ENCODE measurements at places on chromosomes 6 and 20.
A peak's percentile ranks its signal among the peaks of the same experiment; 100 is the strongest.

GRCh38 chr6:136012198-136012887 is 160.8 kb downstream of the PDE7B start:
- peak; percentile 26 for DNase-seq

GRCh38 chr6:170146640-170147039 is 144.2 kb downstream of the DLL1 start:
- no peak for DNase-seq

GRCh38 chr20:37229357-37229756 is 32.3 kb downstream of the GHRH start:
- DNase-seq = no peak

- DNase-seq = no peak
These were observed 27.8 kb upstream of the TCFL5 start for GRCh38 chr20:62889411-62889810.

- no peak for DNase-seq
These were observed 21.2 kb upstream of the SLC22A2 start for GRCh38 chr6:160279850-160280249.

- DNase-seq = no peak
These were observed 9.8 kb downstream of the ZNF335 start for GRCh38 chr20:45962031-45962755.

- no peak for DNase-seq
These were observed 13.4 kb downstream of the BCAS1 start for GRCh38 chr20:54056762-54057639.

GRCh38 chr6:163132050-163132750 is 282.3 kb upstream of the QKI start:
- no peak for DNase-seq

GRCh38 chr6:27644528-27644927 is 171.6 kb upstream of the ZNF184 start:
- DNase-seq = no peak

GRCh38 chr20:32682508-32682987 is 8.8 kb upstream of the C20orf203 start:
- no peak for DNase-seq

GRCh38 chr6:44004625-44005506 is 122.4 kb downstream of the MRPL14 start:
- DNase-seq = no peak

GRCh38 chr20:47927385-47927851 is 142.1 kb upstream of the SULF2 start:
- DNase-seq = no peak

GRCh38 chr6:87697581-87698546 is 4.2 kb downstream of the AKIRIN2 start:
- peak; percentile 91 for DNase-seq

DNA sequence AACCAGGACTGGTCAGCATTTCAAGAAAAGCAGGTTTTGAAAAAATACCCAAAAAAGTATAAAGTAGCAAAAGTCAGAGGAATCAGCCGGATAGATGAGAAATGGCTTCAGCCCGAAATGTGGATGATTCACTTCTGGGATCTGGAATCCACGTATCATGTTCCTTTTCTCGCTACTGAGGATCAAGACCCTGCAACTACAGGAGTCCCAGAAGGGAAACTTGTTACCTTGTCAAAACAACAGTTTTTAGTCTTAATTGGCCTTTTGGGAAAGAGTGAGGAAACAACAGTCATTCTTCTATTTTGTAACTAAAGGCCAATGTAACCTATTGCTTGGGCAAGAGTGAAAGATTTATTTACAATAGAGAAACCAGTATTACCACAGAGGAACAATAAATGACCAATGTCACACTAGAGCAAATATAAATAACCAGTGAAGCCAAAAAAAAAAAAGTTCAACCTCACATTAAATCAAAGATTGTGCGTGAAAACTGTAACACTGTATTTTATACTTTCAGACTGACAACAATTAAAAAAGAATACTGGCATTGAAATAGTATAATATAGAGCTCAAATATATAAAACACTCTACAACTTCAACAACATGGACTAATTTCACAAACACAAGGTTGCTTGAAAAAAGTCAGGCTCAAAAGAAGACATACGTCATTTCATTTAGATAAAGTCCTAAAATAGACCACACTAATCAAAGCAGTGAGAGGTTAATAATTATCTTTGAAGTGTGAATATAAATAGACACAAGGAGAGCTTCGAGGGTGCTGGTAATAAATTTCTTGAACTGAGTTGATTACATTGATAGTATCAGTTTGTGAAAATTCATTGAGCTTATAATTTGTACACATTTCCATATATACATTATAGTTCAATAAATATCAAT is 116.2 kb downstream of the GFRAL start:
- no peak for DNase-seq

GRCh38 chr20:13990465-13990864 is at the start of gene SEL1L2:
SEL1L2 (minus strand) TSS chr20:13990614; CDS start chr20:13990534, 80 bp downstream.
- DNase-seq = no peak

GRCh38 chr6:7976485-7977056 is 66.0 kb upstream of the TXNDC5 start:
- DNase-seq = no peak

DNA sequence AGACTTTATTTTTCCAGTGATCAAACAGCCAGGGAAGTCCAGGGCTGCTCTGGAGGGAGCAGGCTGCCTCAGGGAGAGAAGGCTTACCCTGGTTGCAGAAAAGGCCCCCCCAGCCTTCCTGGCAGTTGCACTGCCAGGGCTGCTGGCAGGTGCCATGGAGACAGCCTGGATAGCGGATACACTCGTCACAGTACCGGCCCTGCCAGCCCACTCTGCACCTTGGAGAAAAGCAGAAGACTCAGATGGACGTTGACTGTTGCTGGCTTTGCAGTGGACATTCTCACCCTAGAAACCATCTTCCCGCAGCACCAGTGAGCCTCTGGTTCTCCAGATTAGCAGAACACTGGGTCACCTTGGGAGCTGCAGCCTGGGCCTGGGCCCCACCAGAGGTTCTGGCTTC is 5.4 kb downstream of the DLL1 start:
- no peak for DNase-seq
